NCI-H1417 treated with DMSO at 0.1 percent for 48 hours (cell line): ENCODE measurements at places on chromosomes 4 and X.

DNA sequence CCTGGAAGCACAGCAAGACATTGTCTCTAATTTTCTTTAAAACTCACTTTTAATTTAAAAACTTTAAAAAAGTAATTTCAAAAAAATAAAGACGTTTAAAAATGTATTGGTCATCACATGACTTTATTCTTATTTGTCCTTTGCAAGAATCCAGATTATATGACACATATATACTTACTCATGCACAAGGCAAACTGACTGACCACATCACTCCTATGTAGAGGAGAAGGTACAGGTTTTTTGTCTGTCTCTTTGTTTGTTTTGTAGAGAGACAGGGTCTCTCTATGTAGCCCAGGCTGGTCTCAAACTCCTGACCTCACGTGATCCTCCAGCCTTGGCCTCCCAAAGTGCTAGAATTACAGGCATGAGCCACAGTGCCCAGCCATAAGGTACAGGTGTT lies 28.6 kb downstream of the MAML3 start:
- DNase-seq, result no peak

GRCh38 chrX:37060999-37061398 lies 52.8 kb downstream of the FAM47C start:
- no peak for DNase-seq

- DNase-seq, result no peak
These were observed 2.7 kb downstream of the SHROOM2 start for GRCh38 chrX:9788911-9789310.

- no peak for DNase-seq
These were observed 173.7 kb downstream of the AREG start for GRCh38 chr4:74618659-74619058.

- no peak for DNase-seq
These were observed 113.2 kb upstream of the ZNF827 start for GRCh38 chr4:146051728-146052391.

DNA sequence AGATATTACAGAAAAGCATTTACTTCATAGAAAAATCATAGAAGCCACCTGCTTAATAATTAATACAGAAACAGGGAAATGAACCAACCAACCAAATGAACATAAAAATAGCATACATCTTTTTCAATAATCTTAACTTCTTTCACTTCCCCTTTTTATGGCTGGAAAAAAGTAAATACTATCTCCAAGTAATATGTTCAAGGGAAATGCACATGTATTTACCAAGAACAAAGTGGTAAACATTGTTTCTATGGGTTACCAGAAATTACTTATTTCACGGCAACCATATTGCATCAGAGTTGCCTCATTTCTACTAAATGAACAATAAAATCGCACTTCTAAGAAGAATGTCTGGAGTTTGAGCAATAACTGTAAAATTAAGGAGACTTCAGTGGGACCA lies 321.3 kb downstream of the TMA16 start:
- no peak for DNase-seq

DNA sequence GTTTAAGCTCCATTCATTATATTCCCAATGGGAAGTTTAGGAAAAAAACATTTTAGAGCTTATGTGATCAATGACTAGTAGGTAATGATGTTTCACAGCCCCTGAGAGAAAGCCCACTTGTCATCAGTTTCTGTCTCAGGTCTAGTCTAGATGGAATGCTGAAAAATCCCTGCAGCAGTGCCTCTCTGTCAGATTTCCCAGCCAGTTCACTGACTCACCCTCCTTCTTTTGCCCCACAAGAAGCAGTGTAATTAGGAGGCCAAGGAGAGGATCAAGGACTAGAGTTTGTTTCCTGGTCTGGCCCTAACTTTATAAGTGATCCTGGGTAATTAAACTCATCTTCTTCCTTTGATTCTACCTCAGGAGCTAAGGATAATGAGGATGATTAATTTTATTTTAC lies 118.7 kb upstream of the ANXA3 start:
- no peak for DNase-seq

DNA sequence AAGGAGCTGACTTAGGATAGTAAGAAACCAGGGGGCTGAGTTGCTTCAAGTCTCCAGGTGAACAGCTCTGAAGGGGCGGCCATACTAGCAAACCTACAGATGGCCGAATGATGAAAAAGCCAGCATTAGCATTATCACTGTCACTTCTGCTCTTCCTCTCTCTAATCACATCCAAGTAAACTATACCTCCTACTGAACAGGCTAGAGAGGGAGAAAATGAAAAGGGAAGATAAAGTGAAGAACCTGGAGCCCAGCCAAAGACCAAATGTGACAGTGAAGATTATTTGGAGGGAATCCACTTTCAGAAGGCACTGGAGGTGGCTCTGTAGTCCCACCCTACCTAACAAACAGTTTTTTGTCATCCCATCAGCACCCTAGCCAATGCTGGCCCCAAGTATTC lies 50.4 kb upstream of the PRPS1 start:
- no peak for DNase-seq

DNA sequence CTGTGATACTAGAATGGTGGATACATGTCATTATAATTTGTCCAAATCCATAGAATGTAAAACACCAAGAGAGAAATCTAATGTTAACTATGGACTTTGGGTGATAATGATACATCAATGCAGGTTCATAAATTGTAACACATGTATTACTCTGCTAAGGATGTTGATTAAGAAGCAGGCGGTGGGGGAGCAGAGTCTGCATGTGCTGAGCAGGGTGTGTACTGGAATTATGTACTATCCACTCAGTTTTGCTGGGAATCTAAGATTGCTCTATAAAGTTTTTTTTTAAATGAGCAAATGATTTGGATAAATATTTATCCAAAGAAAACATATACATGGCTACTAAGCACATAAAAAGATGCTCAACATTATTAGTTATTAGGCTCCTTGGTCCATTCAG lies 15.0 kb upstream of the MANBA start:
- no peak for DNase-seq

- DNase-seq, result no peak
These were observed 20.8 kb upstream of the HGFAC start for GRCh38 chr4:3420956-3421355.

GRCh38 chrX:41009850-41010846 lies 75.1 kb upstream of the USP9X start:
- DNase-seq, result no peak

GRCh38 chr4:146647615-146648460 lies 9.1 kb downstream of the POU4F2 start:
- DNase-seq, result no peak

DNA sequence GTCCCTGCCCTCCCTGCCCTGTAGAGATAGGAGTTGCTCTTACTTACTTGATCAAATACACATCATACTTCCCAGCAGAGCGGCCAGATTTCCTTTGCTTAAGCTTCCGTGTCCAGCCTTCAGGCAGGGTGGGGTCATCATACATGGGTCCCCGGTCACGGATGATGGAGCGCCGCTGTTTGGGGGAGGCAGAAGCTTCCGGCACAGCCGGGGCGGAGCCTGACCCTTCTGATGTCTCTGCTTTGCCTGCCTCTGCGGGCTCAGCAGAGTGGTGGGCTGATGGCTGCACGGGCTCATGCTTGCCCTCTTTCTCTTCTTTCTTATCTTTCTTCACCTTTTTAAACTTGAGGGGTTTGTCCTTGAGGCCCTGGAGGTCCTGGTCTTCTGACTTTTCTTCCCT lies 12.5 kb upstream of the IRAK1 start:
- no peak for DNase-seq

DNA sequence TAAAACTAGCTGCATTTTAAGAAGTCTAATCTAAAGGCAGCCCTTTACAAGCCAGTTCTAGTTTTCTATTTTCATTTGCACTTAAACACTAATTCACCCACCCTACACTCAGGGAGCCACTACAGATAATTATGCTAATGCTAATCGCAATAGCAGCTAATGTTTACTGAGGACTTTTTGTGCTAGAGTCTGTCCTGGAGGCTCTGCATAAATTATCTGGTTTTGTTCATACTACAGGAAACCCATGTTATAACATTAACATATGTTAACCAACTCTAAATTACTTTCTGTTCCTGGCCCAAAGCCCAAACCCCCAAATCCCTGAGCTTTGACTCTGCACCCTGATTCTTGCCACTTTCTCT lies 480 bp upstream of the RADX start:
- no peak for DNase-seq

DNA sequence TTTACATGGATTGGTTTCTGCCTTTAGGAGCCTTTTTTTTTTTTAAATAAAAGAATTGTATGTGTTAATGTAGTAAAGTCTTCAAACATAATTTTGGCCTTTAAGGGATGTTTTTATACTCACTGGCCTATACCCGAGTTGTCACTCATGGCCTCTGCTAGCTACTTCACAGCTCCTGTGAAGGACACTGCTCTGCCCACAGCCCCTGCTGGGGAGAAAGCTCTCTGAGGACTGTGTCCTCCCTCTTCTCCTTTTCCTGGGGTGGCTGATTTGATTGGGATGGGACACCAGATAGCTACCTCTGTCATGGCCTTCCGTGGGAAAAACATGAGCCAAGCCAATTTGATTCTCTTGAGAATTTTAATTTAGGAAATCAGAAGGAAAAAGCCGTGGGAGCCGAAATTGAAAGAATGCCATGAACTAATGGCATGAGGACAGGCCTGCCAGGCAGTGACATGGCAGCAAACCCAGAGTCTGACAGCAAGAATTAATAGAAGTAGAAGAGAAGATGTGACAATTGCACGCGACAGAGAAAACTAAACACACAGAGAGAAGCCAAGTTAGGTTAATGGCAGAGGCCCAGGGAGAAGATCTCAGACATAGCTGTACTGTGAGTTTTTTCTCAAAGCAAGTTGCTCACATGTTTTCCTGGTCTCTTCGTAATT lies 81.4 kb downstream of the ARHGAP10 start:
- no peak for DNase-seq

GRCh38 chrX:129830494-129830893 lies 13.2 kb downstream of the ZDHHC9 start:
- DNase-seq, result no peak

DNA sequence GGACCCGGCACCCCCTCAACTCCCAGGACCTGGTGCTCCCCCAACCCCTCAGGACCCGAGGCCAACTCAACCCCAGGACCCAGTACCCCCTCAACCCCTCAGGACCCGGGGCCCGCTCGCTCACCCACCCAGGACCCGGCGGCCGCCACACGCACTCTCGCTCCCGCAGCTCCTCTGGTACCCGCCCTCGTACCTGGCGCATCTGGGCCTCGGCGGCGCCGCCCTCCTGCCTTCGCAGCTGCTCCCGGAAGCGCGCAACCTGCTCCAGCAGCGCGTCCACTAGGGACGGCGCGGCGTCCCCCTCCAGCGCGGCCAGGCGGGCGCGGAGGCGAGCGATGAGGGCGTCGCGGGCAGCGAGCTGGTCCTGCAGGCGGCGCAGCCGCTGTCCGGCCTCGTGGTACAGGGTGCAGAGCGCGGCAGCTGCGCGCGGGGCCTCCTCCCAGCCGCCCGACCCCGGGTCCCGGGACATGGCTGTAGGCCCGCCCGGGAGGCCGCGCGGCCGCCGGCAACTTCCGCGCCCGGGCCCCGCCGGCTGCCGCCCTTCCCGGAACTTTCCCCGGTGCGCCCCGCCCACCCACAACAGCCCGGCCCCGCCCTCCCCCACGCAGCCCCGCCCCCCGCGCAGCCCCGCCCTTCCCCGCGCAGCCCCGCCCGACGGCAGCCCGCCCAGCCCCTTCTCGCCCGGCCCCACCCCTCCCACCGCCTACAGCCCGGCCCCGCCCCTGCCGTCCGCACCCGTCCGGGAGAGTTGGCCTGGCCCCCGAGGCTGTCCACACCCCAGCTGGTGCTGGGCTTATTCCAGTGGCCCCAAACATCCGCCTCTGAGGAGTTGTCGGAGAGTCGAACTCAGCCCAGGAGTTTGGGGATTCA lies at the start of gene TNIP2:
Gene TNIP2, minus strand, starts transcription at position 516 of the 870 bp plus-strand sequence. Its CDS starts 47 bp downstream, at position 469.
- DNase-seq, result peak; percentile 49

DNA sequence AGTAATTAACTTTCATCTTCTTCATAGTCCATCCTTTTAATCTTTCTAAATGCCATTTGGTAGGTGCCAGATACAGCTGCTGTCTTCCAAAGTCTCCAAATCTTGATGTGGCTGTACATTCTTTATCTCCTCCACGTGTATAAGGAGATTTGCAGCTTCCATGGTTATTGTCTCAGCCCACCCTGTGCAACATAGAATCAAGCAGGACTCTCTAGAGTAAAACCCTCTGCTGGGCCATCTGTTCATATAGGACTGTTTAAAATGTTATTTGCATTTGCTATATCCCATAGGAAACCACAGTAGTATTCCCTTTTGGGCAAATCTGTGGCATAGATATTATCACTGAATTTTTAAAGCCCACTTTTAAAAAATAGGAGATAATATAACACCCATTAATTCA lies 527.2 kb upstream of the EPHA5 start:
- DNase-seq, result no peak

GRCh38 chrX:25427873-25428555 lies 412.2 kb upstream of the ARX start:
- DNase-seq, result no peak

DNA sequence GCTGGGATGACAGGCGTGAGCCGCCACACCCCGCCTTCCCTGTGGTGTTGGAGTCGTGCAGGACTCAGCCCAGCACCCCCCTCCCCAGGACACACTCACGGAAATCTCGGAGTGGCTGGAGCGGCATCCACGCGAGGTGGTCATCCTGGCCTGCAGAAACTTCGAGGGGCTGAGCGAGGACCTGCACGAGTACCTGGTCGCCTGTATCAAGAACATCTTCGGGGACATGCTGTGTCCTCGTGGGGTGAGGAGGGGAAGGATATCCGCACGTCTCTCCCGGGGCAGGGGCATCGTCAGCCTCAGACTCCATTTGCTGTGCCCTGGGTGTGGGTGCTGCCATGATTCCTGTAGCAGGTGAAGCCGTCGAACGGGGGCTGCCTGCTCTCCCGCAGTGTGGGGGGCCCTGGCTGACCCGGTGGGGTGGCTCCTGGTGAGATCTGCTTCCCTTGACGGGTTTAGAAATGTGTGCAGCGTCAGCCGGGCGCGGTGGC lies 10.3 kb downstream of the PLCXD1 start:
- no peak for DNase-seq

- DNase-seq, result no peak
These were observed 39.6 kb upstream of the SLC7A3 start for GRCh38 chrX:70970482-70970995.

- no peak for DNase-seq
These were observed 183.0 kb downstream of the LDB2 start for GRCh38 chr4:16715482-16715881.

DNA sequence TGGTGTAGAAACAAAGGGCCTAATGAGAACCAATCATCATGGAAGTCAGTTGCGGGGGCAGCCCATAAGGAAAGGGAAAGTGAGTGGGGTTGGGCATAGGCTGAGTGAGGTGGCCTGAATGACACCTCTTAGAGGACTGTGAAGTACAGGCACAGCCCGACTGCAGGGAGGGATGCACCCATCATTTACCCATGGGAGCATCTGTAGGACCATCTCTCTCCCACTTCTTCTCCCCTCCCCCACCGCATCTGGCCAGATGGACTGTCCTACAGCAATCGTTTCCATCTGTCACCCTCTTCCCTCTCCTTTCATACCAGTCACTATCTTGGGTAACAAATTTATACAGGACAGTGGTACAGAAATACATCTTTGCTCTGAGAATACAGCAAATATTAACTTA lies 4.2 kb downstream of the STBD1 start:
- no peak for DNase-seq

GRCh38 chrX:47228550-47229270 lies 4.1 kb upstream of the USP11 start:
- no peak for DNase-seq

- DNase-seq, result no peak
These were observed 93.8 kb downstream of the TBL1X start for GRCh38 chrX:9558615-9559014.
